Naive B cell (primary cell): ENCODE measurements at places on chromosomes 13 and 19.

- DNase-seq: no peak
Observed at GRCh38 chr13:97786510-97786909, 167.0 kb upstream of the IPO5 start.

DNA sequence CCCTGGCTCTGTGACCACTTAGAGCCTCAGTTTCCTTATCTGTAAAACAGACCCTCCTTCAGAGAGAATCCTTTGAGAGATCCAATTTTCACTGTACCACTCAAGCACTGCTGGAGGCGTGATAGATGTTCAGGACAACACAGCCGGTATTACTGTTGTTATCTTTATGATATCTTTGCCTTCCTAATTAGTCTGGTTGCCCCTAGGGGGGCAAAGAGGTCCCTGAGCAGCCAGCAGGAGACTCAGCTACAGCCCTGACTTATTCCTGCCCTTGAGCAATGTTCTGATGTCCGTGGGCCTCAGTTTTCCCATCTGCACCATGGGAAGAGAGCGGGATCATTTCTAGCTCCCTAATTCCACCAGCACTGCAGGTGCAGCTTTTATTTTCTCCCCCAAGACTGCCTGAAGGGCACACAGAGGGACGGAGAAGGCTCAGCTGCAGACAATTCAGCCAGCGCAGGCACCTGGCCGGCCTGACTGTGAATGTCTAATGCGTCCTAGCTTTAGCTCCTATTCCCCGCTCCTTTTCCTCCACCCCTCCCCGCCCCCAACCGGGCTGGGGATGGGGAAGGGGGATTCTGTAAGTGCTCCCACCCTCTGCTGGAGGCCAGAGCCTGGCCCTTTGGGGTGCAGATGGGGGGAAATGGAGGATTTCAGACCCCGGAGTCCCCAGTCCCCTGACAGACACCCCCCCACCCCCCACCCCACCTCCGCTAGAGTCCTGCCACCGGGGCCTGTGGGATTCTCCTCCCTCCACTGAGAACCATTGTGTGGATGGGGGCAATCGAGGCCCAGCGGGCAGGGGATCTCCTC, 16.2 kb downstream of the TLE5 start:
- DNase-seq: no peak

DNA sequence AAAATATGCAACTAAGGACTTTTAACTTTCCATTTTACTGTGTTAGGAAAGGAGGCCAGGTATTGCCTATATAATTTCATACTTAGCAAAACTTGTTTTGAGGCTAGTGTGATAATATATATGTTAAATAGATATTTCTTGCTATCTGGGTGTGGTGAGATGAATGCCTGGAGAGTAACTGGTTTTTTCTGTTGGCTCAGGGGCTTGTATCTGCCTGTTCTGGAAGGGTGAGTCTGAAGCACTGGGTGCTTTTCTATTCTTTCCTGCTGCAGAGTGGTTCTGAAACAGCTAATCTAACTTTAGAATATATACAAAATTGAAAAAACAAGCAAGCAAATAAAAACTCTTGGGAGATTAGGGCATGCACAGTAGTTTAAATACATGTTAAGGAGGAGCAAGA, 64.6 kb upstream of the MYCBP2 start:
- DNase-seq: no peak

- DNase-seq: no peak
Observed at GRCh38 chr19:52638601-52639000, 446 bp upstream of the ZNF83 start.

DNA sequence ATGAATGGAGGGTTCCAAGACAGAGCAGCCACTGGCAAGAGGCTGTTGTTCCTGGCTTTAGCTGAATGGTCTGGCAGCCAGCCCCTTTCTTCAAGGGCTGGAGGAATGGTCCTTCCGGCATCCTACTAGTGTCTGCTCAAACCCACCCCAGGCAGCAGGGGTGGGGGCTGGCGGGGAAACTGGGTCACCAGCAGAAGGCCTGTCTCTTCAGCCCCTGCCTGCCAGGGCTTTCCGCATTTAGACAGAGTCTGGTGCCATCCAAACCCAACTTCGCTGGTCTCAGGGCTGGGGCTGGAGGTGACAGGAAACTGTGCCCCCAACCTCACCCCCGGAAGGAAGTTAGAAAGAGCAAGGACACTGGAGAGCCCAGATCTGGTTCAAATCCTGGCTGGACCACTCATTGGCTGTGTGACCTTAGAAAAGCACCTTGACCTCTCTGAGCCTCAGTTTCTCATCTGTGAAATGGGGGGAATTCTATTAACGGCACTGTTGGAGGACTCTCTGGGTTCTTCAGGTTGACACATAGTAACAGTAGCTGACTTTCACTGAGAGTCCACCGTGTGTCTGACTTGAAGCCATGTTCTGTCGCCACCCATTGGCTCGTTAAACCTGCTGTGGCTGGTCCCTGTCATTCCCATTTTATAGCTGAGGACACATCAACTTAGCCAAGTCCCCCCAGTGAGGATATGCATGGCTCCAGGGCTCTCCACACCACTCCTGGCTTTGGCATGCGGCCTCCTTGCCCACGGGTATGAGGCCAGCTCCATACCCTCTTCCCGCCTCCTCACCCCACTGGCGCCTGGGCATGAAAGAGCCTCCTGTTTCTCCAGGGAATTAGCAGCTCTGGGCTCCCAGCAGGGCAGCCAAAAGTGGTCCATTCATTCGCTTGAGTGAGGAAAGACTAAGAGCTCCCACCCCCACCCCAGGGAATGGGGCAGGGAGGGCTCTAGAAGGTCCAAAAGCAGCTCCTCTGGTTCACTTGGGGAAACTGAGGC, 2.5 kb upstream of the NR2C2AP start:
- no peak for DNase-seq

DNA sequence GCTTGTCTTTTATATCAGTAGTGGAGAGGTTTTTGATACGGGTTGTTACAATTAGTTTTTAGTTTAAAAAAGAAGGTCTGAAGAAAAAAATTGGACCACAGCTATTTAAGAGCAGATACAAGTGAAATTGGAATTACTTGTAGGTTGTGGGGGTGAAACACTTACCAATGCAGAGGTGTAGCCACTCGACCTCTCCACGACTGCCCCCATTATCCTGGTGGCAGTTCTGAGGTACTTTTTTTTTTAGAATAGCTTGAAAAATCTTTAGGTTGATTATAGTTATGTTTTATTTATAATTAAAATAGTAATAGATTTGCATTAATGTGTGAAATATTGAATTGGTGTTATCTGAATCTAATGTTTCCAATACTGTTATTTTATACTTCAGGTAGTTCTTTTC, 60.7 kb downstream of the PAN3 start:
- no peak for DNase-seq

GRCh38 chr13:70959035-70959775, 851.0 kb upstream of the KLHL1 start:
- DNase-seq: no peak

GRCh38 chr19:19388568-19389555, 16.6 kb upstream of the GATAD2A start:
- no peak for DNase-seq

DNA sequence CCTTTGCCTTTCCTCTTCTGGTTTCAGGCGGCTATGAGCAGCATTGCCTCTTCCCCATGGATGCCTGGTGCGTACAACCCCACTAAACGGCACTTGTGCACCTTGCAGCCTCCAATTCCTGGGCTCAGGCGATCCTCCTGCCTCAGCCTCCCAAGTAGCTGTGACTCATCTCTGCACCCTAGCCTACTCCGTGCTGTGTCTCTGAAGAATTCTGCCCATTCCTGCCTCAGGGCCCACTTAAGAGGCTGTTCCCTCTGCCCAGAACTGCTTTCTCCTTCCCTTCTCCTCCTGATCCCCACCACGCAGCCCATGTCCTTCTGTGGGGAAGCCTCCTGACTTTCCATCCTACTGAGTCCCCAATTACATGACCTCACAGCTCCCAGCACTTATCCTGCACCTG, 142.2 kb upstream of the ZNF507 start:
- DNase-seq: no peak

DNA sequence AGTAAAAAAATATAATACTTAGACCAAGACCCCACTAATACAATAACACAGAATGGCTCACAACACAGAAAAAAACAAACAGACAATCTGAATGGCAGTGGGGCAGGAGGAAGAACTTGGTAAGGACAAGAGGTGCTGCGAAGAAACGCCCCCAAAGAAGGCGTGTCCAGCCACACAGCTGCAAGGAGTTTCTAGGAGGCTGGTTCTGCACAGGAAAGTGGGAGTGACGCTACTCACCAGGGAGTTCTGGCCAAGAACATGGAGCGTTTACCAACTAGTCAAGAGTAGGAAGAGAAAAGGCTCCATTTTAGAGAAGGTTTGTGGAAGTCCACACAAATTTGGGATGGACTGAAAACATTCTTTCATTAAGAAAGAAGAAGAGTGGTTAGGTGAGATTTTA, 95.3 kb upstream of the SLC15A1 start:
- no peak for DNase-seq

DNA sequence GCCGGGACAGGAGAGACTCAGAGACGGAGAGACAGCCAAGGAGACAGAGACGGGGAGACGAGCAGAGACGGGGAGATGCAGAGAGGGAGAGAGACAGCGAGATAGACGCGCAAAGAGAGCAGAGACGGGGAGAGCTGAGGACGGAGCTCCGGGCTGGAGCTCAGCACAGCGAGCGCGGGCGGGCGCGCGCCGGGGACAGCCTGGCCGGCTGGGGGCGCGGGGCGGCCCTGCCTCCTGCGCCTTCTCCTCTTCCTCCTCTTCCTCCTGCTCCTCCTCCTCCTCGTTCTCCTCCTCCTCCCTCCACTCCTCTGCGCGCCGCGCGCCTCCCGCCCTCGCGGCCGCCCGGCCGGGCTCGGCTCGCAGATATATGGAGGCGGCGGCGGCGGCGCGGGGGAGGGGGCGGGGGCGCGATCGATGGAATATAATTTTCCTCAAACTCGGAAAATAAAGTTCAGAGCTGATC, at the start of gene ERFL:
Gene ERFL, minus strand, starts transcription at position 229 of the 463 bp plus-strand sequence. CDS start 15,530 bp downstream, outside the sequence.
- DNase-seq: no peak

GRCh38 chr13:78875792-78876580, 217.0 kb upstream of the OBI1 start:
- no peak for DNase-seq

GRCh38 chr13:110700641-110701040, 5.3 kb downstream of the CARS2 start:
- no peak for DNase-seq

- no peak for DNase-seq
Observed at GRCh38 chr13:49869519-49869918, 66.6 kb downstream of the SPRYD7 start.

DNA sequence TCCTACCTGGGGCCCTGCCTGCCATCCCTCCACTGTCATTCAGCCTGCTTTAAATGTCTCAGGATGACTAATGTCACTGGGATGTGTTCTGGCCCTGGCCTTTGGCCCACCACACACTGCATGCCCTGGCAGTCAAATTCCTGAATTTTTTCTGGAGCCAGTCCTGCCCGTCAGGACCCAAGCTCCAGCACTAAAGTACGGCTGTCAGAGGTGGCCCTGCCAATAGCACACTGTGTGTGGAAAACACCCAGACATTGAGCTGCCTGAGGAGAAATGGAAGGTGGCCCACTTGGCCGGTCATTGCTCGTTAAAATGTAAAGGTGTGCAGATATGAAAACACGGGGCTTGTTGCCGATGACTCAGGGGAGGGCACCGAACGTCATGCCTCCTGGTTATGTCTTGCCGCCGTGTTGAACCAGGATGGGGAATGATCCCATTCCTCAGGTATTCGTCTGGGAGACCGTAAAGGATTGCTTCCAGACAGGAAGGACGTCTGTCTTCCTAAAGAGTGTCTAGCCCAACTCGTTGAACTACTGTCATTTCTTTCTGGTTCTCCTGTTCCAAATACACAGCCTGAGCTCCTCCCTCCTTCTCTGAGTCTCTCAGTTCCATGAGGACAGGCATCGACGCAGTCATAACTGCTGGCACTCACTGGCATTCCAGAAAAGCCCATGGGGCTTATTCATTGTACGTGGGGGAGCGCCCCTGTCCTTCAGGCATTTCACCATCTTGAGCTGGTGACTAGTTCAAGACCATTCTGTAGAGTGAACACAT, 40.6 kb downstream of the COL4A2 start:
- no peak for DNase-seq

DNA sequence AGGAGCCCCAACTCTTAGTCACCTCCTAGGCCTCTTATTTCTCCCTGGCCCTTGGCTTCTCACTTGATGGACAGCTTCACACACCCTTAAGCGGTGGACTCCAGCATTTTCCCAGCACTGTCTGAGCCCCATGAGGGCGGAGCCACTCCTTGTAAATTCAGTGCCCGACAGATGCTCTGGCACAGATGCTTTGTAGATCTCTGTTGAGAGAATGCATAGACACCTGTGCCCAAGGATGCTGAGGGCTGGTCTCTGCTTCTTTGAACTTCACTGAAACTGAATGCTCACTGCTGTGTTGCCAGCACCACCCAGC, 3.3 kb downstream of the SYCN start:
- no peak for DNase-seq

DNA sequence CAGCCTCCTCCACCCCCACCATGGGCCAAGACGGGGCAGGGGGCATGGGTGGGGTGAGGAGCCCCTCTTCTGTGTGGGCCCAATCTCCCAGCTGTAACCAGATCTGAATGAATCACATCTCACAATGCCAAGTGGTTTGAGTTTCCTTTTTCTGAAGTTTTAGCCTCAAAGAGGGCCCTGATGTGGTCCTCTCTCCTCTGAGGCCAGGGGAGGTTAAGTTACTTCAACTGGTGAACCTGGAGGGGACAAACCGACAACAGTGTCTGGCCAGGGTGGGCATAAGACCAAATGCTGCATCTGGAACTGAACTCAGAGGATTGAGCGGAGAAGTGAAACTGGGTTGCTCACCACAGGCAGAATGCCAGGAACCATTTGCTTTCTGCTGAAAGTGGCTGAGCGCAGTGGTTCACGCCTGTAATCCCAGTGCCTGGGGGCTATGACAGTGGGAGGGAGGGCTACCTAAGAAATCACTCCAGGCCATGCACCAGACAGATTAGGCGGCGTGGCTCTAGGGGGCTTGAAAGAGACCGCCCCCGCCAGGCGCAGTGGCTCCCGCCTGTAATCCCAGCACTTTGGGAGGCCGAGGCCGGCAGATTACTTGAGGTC, 15.4 kb upstream of the IRGC start:
- DNase-seq: peak; percentile 25

GRCh38 chr13:99949679-99950413, 21.7 kb downstream of the ZIC5 start:
- DNase-seq: no peak
